ENCODE measurements at places on chromosomes 3 and 15.

DNA sequence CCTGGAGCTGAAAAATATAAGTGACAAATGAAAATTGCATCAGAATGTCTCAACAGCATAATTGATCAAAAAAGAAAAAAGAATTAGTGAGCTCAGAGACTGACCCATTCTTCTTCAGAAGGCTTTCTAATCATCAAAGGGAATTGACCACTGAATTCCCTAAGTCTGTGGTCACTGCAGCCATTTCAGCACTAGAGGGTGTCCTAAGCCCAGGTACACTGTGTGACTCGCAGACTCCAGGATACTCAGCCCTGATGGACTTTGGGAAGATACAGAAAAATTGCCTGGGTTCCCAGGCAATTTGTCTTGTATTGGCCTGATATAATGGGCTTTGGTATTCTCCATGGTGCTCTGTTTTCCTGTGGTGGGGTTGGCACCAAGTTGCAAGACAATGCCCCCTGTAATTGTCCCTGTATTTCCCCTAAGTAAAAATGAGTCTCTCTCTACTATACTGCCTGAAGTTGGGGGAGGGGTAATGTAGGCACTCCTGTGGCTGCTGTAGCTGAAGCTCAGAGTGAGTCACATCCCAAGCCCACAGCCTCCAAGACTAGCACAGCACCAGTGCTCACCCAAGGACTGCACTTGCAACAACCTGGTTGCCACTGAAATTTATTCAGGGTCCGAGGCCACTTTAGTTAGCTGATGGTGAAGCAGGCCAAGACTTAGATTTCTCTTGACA, 256.0 kb upstream of the STAC start:
- peak; percentile 58 for DNase-seq

DNA sequence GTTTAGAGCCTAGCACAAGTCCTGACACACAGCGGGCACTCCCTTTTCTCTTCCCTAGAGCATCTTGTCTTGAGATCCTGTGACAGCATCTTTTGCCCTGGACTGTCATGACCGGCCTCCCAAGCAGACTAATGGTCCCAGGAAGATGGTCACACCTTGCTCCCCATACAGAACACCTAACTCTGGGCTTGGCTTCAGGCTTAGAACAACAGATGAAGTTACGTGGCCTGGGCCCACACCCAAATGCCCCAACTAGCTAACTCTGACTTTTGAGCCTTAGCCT, 781 bp upstream of the IP6K1 start:
- no peak for DNase-seq

GRCh38 chr3:178508443-178508825, 27.8 kb upstream of the KCNMB2 start:
- DNase-seq, result no peak

DNA sequence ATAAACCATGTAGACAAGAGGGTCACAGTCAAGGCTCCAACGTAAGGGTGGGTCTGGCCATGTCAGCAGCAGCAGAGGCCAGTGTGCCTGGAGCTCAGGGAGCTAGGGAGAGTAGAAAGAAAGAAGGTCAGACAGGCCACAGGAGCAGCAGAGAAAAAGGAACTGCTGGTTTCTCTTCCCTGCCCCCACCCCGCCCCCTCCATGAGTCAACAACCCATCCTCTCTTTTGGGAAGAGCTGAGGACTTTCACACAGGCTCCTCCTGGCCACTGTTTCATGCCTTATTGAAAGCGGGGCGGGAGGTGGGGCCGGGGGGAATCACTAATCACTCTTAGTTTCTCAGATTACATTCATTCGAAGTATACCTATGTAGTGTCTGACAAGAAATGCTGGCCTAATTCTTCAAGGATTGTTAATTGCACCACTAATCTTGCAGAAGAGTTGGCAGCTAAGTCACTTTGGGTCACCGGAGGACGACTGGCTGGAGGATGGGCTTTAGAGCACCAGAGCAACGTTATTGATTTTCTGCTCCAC, 9.1 kb upstream of the SCG3 start:
- no peak for DNase-seq

DNA sequence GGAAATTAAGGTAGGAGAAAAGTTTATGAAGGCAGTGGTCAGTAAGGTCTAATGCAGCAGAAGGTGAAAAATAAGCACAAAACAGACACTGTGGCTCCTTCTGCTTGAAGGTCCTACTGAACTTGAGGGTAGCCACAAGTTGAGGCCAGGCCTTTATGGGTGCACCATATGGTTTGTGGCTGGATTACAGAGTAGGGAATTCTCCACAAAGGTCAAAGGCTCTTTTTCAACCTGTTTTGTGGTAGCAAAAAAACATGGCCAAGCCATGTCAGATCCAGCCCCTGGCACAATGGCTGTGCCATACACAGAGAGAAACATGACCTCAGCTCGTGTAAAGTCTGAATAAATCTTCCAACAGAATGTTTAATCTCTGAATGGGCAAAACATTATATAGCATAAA, 214.0 kb downstream of the SATB1 start:
- no peak for DNase-seq

DNA sequence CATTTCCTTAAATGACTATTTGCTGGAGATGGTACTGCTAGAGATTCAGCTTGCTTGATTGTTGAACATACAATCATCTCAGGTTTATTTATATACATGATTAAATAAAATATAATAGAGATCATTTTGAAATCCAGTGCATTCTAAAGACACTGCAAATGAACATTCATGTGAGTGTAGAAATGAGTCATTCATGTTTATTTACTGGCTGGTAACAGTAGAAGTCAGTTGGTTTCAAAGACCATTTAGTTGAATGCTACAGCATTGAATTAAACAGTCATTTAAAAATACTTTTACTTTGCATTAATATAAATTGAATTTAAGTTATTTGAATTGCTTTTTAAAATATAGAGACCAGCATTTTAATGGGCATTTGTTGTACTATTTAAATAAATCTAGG, 551.9 kb upstream of the GOLIM4 start:
- no peak for DNase-seq

- DNase-seq, result no peak
Measured at GRCh38 chr3:128178782-128179483, 25.7 kb downstream of the EEFSEC start.

DNA sequence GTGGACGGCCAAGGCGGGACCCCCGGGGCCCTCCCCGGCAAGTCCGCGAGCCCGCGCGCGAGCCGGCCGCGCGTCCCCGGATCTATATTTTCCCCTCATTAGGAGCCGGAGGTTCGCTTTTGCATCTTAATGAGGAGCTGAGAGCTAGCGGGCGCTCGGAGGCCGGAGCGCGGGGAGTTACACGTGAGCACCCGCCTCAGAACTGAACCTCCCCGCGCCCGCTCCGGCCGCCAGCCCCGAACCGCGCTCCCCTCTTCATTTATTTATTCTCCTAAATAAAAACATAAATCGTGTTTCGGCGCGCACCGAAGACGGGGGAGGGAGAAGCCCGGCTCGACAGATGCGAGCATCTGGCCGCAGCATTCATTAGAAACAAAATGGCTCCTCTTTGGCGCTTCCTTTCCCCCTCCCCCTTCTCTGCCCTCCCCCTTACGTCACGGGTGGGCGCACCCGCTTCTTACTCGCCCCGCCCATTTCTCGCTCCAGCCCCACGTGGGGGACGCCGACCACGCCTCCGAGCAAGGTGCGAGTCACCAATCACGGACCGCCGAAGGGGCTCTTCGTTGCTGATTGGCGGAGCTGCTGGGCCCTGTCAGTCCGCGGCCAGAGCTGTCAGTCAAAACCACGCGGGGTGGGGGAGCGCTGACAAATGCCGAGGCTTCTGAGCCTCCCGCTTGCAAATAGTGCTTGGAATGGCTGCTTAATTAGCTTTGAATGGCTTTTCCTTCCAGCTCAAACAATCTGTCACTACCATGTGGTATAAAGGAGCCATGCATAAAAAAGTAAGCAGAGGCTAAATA, 1.6 kb upstream of the TLE3 start:
- DNase-seq, result peak; percentile 100

DNA sequence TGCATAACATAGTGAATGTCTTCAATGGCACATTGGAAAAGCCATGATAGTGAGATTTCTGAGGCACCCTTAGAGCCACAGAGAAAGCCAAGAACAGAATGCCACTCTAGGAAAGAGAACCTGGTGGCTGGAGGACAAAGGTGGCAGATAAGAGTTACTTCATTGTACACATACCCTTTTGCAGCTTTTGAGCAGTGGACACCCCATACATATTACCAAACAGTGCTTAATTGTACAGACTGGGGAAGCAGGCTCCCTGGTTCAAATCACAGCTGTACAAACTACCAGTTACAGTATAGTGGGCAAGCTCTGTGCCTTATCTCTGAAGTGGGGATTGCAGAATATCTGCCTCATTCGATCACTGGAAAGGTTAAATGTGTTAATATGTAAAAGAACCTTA, 10.1 kb upstream of the GYG1 start:
- no peak for DNase-seq

GRCh38 chr15:96171853-96172296, 158.6 kb upstream of the NR2F2 start:
- no peak for DNase-seq

GRCh38 chr3:57820479-57820878, 64.4 kb downstream of the SLMAP start:
- peak; percentile 6 for DNase-seq

Data from BE2C (cell line).